ENCODE measurements at places on chromosomes 11 and 22. TPM values are rescaled to one million over a fixed set of nuclear protein-coding genes. Genes with fewer than 3 reads are reported as not detected.
A peak's percentile ranks its signal among the peaks of the same experiment; 100 is the strongest.

- H3K27me3 ChIP-seq, result no peaks in the 10 kb centered on the region
- peaks cover 10% of the 10 kb centered on the region for H3K4me1 ChIP-seq
- no peak overlapping the region for H3K27ac ChIP-seq
- no peak for DNase-seq
- no peaks in the 10 kb centered on the region for H3K36me3 ChIP-seq
Measured at GRCh38 chr11:515131-515530, 8.1 kb upstream of the RNH1 start.

DNA sequence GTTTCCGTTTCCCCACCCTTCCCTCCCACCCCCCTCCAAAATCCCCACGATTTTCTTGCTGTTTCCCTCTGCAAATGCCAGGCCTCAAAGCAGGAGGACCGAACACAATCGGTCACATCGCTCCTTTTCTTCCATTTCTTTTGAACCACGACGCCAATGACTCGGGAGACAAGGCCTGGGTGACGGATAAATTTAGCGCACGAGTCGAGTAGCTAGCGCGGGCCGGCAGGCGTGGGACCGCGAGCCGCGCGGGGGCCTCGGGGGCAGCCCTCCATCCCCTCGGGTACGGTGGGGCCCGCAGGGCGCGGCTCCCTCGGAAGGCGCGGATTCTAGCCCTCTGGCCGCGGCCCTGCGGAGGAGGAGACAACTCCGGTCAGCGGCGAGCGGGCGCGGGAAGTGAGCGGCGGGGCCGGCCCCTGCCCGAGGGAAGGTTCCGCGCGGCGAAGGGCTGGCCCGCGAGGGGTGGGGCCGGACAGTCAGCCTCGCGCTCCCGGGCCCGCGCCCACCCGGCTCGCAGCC, 414 bp downstream of the JOSD1 start:
- peaks cover 38% of the 10 kb centered on the region for H3K4me1 ChIP-seq
- peak; percentile 65 for DNase-seq
- peak overlapping the region; percentile 88 for H3K4me3 ChIP-seq
- no peaks in the 10 kb centered on the region for H3K27me3 ChIP-seq
- peak overlapping the region; percentile 95 for H3K27ac ChIP-seq

- no peak overlapping the region for H3K4me3 ChIP-seq
- no peak for DNase-seq
- H3K36me3 ChIP-seq, result no peaks in the 10 kb centered on the region
- no peaks in the 10 kb centered on the region for H3K4me1 ChIP-seq
- H3K27ac ChIP-seq, result no peak overlapping the region
Measured at GRCh38 chr11:95547976-95548375, 241.6 kb downstream of the FAM76B start.

DNA sequence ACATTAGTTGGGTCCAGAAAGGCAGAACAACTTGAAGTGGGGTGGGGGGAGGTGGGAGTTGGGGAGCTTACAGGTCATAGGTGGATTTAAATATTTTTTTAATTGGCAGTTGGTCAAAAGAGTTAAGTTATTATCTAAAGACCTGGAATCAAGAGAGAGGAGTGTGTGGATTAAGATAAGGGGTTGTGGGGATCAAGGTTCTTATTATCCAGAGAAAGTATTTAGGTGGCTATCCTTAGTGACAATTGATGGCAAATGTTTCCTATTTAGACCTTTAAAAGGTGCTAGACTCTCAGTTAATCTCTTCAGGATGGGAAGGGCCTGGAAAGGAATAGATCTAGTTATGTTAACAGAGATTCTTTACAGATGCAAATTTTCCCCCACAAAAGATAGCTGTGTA, 120.7 kb upstream of the OR9Q1 start:
- DNase-seq, result no peak
- peaks cover 13% of the 10 kb centered on the region for H3K4me1 ChIP-seq
- no peaks in the 10 kb centered on the region for H3K27me3 ChIP-seq
- H3K27ac ChIP-seq, result no peak overlapping the region

- no peaks in the 10 kb centered on the region for H3K4me1 ChIP-seq
- DNase-seq, result no peak
- no peak overlapping the region for H3K4me3 ChIP-seq
Measured at GRCh38 chr11:65585396-65586246, 9.8 kb downstream of the EHBP1L1 start.

- DNase-seq, result no peak
- H3K36me3 ChIP-seq, result no peaks in the 10 kb centered on the region
- no peaks in the 10 kb centered on the region for H3K27me3 ChIP-seq
- peaks cover 7% of the 10 kb centered on the region for H3K4me1 ChIP-seq
- H3K27ac ChIP-seq, result no peak overlapping the region
- no peak overlapping the region for H3K4me3 ChIP-seq
Measured at GRCh38 chr11:118144301-118145268, 8.0 kb downstream of the SCN4B start.

GRCh38 chr11:35918716-35919115, 25.1 kb upstream of the LDLRAD3 start:
- no peak overlapping the region for H3K27ac ChIP-seq
- H3K4me3 ChIP-seq, result no peak overlapping the region
- DNase-seq, result no peak
- H3K27me3 ChIP-seq, result no peaks in the 10 kb centered on the region
- no peaks in the 10 kb centered on the region for H3K36me3 ChIP-seq

- no peak overlapping the region for H3K27ac ChIP-seq
- no peaks in the 10 kb centered on the region for H3K4me1 ChIP-seq
- no peaks in the 10 kb centered on the region for H3K36me3 ChIP-seq
- DNase-seq, result no peak
- H3K27me3 ChIP-seq, result no peaks in the 10 kb centered on the region
Measured at GRCh38 chr11:94224078-94224477, 80.3 kb upstream of the IZUMO1R start.

- H3K27ac ChIP-seq, result no peak overlapping the region
- no peaks in the 10 kb centered on the region for H3K4me1 ChIP-seq
Measured at GRCh38 chr11:88332851-88333250, 4.7 kb downstream of the CTSC start.

DNA sequence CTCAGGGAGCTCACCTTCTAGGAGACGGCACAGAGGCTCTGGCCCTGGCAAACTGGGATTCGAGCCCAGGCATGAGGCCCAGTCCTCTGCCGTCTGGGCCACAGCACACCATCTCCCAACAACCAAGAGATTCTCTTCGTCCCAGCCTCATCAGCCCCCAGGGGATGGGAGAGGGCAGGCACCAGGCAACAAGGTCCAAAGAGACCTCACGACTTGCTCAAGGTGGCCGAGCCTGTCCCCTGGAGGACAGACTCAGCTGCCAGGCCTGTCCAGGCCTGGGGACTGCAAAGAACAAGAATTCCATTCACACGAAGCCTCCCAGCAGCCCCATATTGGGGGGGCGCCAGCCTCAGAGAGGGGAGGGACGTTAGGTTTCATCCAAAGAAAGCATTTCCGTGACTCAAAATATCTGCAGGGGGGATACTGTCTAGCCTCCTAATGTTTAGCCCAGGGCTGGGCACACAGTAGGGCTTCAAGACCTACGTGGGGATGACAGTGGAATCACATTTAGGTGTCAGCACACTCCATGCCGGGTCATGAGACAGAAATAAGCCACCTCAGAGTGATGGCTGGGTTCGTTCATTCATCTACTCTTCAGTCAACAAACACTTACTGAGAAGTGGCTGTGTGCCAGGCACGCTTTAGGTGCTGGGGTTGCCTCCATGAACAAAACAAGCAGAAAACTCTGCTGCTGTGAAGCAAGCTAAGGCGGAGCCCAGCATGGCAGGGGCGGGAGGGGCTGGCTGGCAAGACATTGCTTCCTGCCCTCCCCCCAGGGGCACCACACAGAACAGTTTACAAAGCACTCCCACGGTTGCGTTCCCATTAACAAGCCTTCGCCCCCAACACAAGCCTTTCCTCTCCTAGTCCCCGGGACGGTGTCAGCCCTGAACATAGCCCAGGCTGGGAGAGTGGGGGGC, 1.2 kb downstream of the CARNS1 start:
- H3K27me3 ChIP-seq, result no peaks in the 10 kb centered on the region
- H3K27ac ChIP-seq, result no peak overlapping the region
- H3K36me3 ChIP-seq, result no peaks in the 10 kb centered on the region
- H3K4me3 ChIP-seq, result no peak overlapping the region
- no peak for DNase-seq

GRCh38 chr11:83938148-83938547, 652.0 kb upstream of the CCDC90B start:
- H3K27ac ChIP-seq, result no peak overlapping the region
- H3K4me3 ChIP-seq, result no peak overlapping the region
- no peaks in the 10 kb centered on the region for H3K36me3 ChIP-seq
- no peaks in the 10 kb centered on the region for H3K4me1 ChIP-seq
- DNase-seq, result no peak

DNA sequence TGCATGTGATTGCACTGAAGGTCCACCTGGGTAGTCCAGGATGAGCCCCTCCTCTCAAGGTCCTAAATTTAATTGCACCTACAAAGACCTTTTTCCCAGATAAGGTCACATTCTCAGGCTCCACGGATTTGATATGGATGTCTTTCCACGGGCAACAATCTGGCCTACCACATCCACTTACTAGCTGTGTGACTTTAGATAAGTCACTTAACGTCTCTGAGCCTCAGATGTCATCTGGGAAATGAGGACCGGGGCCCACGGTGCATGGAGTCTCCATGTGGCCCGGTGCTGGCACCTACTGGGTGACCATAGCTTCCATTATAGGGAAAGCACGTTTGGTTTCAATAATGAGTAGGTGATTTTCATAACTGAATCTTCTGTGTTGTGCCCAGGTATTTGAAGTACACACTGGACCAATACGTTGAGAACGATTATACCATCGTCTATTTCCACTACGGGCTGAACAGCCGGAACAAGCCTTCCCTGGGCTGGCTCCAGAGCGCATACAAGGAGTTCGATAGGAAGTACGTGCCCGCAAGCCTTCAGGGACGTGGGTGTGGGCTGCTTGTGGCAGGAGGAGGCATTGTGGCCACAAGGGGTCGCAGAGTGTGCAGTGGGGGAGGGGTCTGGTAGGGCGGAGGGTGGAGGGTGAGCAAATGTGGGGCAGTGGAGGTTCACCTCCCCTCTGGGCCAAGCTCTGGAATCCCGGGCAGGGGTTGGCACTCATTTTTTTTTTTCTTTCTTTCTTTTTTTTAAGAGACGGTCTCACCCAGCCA, 55.7 kb downstream of the ARHGAP8 start:
- H3K4me1 ChIP-seq, result no peaks in the 10 kb centered on the region
- H3K27me3 ChIP-seq, result no peaks in the 10 kb centered on the region
- H3K4me3 ChIP-seq, result no peak overlapping the region
- H3K27ac ChIP-seq, result no peak overlapping the region

DNA sequence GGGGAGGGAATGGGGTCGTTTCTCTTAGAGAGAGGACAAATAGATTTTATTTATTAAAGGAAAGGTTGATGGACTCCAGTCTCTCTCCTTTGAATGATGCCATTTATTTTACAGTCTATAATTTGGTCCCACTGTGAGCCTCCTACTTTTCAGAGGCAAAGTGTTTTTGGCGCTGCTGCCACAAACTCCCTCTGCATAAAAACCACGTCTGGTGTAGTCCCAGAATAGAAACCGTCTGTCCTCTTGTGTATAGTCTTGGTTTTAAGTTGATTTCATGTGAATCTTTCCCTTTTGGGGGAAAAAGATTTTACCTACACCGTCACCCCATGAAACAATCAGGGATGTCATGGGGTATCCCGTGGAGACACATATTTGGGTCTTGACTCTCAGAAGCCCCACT, 143.6 kb upstream of the SEZ6L start:
- no peak for DNase-seq
- H3K27ac ChIP-seq, result no peak overlapping the region
- H3K4me3 ChIP-seq, result no peak overlapping the region

DNA sequence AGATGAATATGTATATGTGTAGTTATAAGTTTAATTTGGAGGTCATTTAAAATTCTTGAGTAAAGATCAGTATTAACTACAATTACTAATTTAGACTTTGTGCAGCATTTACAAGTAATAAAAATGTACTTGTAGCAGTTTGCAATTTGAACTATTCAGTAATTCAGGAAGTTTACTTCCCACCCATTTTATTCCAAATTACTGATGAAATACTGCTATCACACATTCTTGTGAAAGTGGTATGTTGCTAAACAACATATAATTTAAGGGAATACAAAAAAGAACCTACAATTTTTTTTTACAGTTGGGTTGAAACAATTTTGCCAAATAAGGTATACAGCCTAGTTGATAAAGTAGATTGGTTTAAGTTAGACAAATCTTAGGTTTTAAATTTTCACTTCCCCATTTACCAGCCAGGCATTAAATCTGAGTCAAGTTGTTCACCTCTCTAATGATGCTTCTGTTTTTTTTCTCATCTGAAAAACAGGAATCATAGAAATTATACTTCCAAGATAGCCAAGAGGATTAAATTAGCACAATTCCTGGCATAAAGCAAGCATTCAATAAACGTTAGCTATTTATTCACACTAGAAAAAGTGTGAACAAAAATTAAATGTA, 45.3 kb downstream of the ZBTB44 start:
- H3K27ac ChIP-seq, result no peak overlapping the region
- H3K36me3 ChIP-seq, result peaks cover 2% of the 10 kb centered on the region

DNA sequence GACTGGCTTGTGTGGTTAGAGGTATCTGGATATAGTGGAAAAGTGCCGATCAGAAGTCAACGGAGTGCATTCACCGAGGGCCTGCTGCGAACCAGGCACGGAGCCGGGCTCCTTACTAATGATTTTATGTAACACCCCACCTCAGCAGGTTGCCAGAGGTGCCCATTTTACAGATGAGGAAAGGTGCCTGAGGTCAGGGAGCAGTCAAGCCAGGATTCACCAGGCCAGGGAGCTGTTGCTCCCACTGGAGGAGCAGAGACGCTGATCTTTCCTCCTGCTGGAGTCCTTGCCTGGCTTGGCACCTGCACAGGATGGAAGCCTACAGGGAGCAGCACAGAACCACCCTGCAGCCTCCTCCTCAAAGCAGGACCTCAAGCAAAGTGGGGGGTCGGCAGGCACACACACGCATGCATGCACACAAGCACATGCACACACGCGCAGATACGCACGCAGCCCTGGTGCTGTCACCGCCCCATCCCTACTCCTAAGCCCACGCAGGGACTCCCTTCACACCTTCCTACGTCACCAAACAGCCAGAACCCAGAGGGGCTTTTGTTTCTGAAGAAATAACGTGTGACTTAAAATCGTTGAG, 16.2 kb downstream of the RSPH14 start:
- H3K4me1 ChIP-seq, result no peaks in the 10 kb centered on the region
- no peaks in the 10 kb centered on the region for H3K36me3 ChIP-seq
- no peak overlapping the region for H3K27ac ChIP-seq
- H3K4me3 ChIP-seq, result no peak overlapping the region
- DNase-seq, result no peak

- H3K4me1 ChIP-seq, result no peaks in the 10 kb centered on the region
- H3K4me3 ChIP-seq, result no peak overlapping the region
- DNase-seq, result no peak
- H3K27me3 ChIP-seq, result no peaks in the 10 kb centered on the region
Measured at GRCh38 chr11:72860010-72860409, 45.8 kb downstream of the ATG16L2 start.

GRCh38 chr22:47419239-47419638, 656.8 kb downstream of the TBC1D22A start:
- no peaks in the 10 kb centered on the region for H3K36me3 ChIP-seq
- DNase-seq, result peak; percentile 12
- no peak overlapping the region for H3K27ac ChIP-seq
- H3K4me3 ChIP-seq, result no peak overlapping the region

GRCh38 chr11:101439488-101439887, 144.3 kb downstream of the TRPC6 start:
- H3K27me3 ChIP-seq, result no peaks in the 10 kb centered on the region
- H3K4me1 ChIP-seq, result no peaks in the 10 kb centered on the region
- no peaks in the 10 kb centered on the region for H3K36me3 ChIP-seq
- no peak overlapping the region for H3K4me3 ChIP-seq
- no peak overlapping the region for H3K27ac ChIP-seq

CPSF7 gene
- total RNA-seq, result 128 TPM

EIF3L gene
- 524 TPM for total RNA-seq

ARHGAP42 gene
- total RNA-seq, result 14.1 TPM

OR56A1 gene
- total RNA-seq, result not detected

GSTT2B gene
- total RNA-seq, result 9.6 TPM

MISFA gene
- 8.8 TPM for total RNA-seq

ACR gene
- not detected for total RNA-seq

ESAM gene
- total RNA-seq, result 5.3 TPM

SYT13 gene
- 6.0 TPM for total RNA-seq

UBQLNL gene
- not detected for total RNA-seq

OR2AG1 gene
- total RNA-seq, result not detected
